Right hindlimb (tissue), 1 donor: ENCODE measurements at places on chromosomes 5 and 9.
A peak's percentile ranks its signal among the peaks of the same experiment; 100 is the strongest.

GRCh38 chr9:101736717-101737116 lies 1.7 kb downstream of the GRIN3A start:
- DNase-seq = peak; percentile 70

GRCh38 chr9:115864581-115864980 lies 289.0 kb upstream of the PAPPA start:
- no peak for DNase-seq

DNA sequence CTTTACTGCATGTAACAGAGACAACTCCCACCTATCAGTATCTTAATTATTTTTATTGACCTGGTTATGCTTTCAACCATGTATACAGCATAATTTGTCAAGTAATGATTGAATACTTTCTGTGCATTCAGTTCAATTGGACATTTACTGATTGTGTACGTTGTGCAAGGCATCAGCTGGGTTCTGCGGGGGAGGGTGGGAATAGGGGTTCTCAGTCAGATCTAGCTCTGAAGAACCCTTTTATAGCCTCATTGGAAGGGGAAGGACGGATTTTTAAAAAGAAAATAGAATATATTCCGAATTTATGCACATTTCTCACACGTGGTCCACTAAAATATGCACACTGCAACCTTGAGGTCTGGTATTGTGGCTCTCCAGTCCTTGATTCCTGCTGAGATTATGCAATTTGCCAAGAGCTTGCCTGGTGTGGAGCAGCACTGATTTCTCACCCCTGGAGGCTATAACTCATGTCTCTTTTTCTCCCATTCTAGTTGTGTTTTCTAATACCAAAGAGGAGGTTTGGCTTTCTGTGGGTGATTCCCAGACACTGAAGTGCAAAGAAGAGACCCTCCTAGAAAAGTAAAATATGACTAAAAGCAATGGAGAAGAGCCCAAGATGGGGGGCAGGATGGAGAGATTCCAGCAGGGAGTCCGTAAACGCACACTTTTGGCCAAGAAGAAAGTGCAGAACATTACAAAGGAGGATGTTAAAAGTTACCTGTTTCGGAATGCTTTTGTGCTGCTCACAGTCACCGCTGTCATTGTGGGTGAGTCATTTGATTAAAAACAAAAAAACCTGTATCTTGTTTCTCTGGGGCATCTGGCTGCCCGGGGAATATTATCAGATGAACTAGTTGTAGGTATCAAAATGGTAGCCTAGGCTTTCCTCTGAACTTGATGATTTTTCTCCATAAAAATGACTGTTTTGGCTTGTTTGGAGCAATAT lies 1.7 kb downstream of the SLC1A3 start:
- no peak for DNase-seq

DNA sequence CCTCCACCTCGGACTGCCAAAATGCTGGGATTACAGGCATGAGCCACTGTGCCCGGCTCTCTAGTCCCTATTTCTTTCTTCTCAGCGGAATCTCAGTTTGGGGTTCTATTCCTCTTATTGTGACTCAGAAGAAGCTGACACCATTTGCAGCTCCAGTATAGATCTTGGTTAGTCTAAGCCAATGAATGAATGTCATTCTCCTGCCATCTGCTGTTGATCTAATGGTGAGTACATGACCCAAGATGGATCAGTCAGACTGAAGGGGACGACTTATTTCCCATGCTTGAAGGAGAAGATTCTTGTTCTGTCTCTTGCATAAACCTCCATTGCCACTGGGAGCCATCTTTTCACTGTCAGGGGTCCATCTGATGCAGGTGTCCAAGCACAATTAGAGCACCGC lies 76.0 kb upstream of the KLF9 start:
- DNase-seq = no peak

- no peak for DNase-seq
Measured at GRCh38 chr5:142610176-142611001, 75.5 kb downstream of the FGF1 start.

DNA sequence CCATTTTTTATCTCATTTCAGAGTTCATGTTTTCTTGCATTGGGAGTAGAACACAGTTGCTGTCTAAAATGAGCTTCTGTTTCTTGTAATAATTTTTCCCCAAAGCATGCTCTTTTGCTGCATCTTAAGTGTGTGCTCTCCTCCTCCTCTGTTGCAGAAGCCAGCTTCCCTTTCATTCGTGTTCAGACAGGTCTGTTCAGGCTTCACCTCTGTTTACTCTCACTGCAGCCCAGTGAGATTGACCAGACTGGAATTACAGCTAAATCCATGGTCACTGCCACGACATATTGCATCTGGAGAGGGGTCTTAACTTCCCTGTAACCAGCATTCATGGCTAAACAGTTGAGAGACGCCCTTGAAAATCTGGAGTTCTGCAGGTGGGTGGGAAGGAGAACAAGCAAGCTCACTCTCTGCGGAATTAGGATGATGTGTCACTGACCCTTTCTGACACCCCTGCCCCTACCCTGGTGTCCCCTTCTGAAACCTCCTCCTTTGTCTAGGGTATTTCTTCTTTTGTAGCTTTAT lies 223.2 kb downstream of the FSTL4 start:
- DNase-seq = no peak

DNA sequence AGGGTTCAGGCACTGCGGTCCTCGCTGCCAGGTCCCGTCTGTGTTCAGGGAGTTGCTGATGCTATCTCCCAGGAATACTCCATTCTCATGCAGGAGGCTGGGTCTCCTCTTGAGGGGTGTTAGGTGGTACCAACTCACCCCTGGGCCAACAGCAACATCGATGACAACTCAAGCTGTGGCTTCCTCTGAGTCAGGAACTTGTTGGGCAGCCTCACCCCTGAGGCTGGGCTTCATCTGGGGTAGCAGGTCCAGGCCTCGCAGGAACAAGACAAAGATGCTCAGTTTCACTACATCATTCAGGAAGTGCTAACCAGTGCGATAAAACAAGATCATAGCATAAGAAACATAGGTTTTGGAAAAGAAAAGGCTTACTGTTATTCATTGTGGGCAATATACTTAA lies 125.9 kb downstream of the SYK start:
- DNase-seq = no peak

GRCh38 chr9:4235871-4236804 lies 63.7 kb downstream of the GLIS3 start:
- no peak for DNase-seq

- DNase-seq = no peak
Measured at GRCh38 chr5:139571966-139572365, 10.8 kb downstream of the UBE2D2 start.

DNA sequence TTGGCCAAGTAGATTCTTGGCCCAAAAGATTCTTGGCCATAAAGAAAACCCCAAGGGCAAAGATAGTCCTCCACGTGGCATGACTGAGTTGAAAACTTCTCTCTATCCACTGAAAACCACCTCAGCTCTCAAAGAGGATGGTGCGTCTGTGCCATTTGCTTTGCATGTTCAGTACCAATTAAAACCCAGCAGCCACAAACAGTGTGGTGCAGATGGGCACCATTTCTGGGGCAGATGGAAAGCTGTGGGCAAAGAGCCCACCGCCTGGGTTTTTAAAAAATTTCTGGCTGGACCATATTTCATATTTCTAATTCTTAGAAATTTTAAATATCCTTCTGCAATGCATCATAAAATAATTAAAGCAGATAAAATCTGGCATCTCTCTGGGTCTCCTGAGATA lies 84.5 kb upstream of the PUM3 start:
- no peak for DNase-seq

DNA sequence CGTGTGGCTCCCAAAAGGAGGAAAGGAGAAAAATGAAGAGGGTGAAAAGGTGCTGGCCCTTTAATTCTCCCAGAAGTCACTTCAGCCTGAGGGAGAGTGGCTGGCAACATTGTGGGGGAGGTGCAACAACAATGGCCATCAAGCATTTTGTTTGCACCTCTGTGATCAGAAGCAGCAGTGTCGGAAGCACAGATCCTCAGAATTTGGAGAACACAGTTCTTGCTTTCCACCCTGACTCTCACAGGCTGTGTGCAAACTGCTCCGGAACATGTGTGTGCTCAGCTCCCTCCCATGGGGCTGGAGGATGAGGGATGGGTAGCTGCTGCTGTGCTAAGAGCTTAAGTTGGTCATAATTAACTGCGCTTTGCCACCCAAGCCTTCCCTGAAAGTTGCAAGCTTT lies 127.1 kb downstream of the DPYSL3 start:
- no peak for DNase-seq

DNA sequence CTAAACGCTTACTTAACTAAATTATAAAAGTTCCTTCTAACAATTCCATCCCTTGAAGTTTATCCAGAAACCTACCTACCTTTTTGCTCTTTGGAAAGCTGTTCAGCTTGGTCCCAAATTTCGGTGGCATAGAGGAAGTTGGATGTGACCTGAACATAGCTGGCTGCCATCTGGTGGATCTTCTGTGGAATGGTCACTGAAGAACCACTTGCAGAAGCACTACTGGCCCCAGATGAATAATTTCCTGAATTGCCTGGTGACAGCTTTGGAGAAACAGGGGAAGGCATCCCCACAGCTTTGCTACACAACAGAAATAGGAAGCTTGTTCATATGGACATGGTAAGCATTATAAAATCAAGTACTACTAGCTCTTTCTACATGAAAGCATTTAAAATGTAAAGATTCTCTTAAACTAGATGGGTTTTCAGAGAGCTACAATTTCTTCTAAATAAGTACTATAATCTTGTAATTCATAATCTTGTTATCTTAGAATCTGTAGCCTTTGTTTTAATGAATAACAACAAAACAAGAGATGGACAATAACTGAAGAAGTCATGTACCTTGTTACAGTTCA lies 9.9 kb downstream of the LEAP2 start:
- peak; percentile 40 for DNase-seq

GRCh38 chr5:102277144-102277543 lies 18.9 kb downstream of the SLCO4C1 start:
- no peak for DNase-seq

DNA sequence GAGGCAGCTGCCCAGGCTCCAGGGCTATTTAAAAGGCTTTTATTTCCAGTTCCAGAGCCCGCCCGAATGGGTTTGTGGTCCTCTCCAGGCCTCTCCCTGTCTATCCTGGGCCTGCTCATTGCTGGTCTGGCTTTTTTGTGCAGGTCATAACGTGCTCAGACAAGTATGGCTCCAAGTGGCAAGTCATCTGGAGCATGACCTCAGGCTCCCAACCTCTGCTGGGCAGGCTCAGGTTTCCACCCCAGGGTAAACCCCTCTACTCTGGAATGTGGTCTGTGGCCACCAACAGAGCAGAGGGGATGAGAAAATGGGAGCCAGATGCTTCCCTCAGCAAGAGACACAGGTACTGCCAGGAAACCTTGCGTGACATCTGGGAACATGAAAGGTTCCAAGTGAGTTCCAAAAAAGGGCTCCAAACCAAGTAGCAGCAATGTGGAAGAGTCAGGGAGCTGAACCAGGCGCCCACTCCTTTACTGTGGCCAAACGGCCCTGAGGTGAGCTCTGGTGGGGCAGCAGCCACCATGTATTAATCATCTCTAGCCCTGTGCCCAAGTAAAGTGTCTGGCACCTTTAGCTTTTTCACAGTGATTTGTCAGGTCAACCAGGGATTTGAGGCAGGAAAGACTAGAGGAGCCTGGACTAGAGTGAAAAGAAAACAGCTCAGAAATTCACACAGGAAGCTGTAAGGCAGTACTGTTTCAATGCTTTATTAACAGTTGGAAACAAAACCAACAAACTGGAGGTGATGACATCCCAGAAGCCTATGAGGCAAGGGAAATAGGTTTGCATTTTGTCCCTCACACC lies 25.7 kb downstream of the PCDHGC5 start:
- no peak for DNase-seq

DNA sequence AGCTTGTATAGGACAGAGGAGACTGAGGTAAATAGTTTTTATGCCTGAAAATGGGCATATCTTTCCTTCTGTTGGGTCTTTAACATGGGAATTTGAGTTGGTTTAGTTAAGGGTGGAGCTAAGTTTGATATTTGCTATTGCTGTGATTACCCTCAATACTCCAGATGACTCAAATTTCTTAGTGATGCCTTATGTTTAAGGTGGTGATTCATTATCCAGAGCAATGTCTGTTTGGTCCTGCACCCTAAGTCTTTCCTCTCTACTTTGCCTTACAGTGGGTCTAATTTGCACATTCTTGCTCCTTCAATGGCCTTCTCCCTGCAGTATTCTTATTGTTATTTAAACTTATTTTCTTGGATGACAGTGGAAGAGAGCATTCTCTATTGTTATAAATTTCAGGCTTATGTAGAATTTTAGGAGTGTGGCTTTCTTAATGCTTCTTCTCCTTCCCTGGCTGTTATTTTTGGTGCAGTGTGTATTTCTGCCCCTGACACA lies 312.9 kb upstream of the RPS23 start:
- no peak for DNase-seq

GRCh38 chr9:86469476-86470250 lies 115.5 kb upstream of the TUT7 start:
- DNase-seq = no peak

DNA sequence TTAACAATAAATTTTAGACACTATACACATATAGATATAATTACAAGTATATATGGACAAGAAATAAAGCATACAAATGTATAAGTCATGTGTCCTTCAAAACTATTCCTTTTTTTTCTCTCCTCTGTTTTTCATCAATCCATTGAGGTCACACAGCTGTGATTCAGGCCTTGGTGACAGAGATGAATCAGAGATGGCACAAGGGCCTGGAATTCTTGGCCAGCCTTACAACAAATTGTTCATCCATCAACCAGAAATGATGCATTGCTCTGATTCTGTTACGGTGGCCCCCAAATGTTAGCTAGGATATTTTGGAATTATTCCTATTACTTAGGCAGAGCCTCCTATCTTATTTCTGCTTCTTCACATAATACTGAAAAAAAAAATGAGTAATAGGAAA lies 108.7 kb upstream of the MPDZ start:
- no peak for DNase-seq

GRCh38 chr5:165152058-165152457 lies 1646.6 kb downstream of the MAT2B start:
- no peak for DNase-seq

GRCh38 chr9:75531588-75531987 lies 358.9 kb upstream of the PCSK5 start:
- no peak for DNase-seq

DNA sequence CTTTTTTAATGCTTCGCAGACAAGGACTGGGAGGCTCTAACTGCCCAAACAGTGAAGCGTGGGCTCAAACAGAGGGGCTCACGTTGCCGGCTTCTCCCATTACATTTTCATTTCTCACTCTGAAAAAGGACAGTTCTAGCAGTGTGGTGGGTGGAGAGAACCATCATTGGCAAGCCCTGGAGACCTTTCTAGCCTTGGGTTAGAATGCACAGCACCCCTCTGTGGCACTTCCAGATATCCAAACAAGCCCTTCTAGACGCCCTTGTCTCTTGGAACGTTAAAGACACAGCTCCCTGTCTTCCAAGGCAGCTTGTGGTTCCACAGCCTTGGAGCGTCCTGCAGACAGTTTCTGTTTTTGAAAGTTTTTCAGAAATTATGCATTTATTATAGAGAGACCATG lies 52.1 kb downstream of the MVB12B start:
- DNase-seq = no peak

GRCh38 chr5:29263915-29264351 lies 1929.6 kb upstream of the CDH6 start:
- peak; percentile 62 for DNase-seq

DNA sequence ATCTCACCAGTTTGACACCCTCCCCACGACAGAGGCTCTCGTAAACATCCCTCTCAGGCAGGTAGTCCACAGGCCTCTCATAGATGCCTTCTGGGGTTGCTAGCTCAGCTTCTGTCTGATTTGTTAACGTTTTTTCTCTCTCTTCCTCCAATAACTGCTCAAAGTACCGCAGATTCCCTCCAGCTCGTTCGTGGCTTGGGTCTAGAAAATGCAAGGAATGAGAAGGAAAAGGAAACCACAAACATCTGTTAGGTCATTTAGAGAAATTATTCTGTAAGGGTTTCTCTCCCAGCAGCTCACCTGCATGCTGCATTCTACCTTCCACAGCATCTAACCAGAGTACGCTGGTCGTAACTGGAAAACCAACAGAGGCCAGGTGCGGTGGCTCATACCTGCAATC lies 18.5 kb downstream of the P4HA2 start:
- no peak for DNase-seq
